ENCODE measurements at places on chromosomes 4 and X.

GRCh38 chrX:142043196-142043595 is 139.5 kb downstream of the MAGEC1 start:
- DNase-seq: no peak

DNA sequence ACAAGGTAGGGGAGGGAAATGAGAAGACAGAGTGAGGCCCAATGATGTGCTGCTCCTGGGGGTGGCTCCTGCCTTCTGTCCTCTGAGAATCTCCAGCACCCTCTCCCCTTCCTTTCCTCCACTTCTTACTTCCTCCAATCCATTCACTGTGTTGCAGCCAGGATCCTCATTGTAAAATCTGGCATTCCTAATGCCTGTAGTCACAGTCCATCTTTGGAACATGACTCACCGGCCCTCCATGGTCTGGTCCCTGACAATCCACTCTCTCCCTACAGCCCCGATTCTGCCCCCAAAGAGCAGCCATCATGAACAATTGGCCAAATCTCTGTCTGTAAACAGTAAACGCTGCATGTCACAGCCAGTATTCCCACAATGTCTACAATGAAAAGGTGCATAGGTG is 72.9 kb downstream of the CLNK start:
- DNase-seq: no peak

DNA sequence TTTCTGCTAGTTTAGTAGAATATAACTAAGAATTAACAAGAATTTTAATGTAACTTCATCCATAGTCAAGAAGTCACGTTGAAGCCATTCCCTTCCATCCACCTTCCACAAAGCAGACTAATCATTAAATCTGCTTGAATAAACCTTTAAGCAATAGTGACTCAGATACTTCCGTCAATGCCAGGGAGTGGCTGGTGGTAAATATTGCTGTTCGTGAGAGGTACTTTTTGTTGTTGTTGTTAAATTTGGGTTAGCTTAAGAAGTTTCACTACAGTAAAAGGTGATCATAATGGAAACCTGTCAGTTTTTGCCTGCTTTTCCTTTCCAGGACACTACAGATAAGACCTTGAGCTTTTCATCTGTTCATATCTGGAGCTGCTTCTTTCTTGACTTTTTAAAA is 316.3 kb downstream of the TMA16 start:
- no peak for DNase-seq

- DNase-seq: no peak
These were observed 78.2 kb downstream of the IL21 start for GRCh38 chr4:122542411-122543236.

- no peak for DNase-seq
These were observed 50.0 kb downstream of the FGFBP1 start for GRCh38 chr4:15888515-15888914.

GRCh38 chr4:67762086-67762485 is 7.9 kb upstream of the GNRHR start:
- no peak for DNase-seq

GRCh38 chr4:79886021-79886420 is 187.0 kb downstream of the ANTXR2 start:
- no peak for DNase-seq

- DNase-seq: no peak
These were observed 38.8 kb downstream of the SEC31A start for GRCh38 chr4:82851885-82852750.

DNA sequence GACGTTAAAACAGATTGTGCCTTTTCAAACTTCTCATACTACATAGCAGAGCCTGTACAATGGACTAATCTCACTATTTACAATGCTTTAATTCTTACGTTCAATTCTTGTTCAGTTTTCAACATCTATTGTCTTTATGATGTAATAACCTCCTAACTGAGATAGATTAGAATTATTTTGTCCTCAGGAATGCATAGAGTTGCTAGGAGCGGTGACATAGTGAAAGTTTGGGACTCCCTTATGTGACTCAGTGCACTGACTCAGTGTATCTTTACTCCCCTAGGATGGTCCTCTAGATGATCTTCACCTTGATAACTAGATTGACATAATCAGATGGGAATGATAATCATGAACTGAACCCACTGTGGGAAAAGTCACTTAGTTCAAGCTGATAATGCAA is 151.5 kb downstream of the VEGFC start:
- DNase-seq: no peak

GRCh38 chr4:102569200-102569599 is 68.0 kb downstream of the NFKB1 start:
- no peak for DNase-seq

- no peak for DNase-seq
These were observed 53.3 kb downstream of the JADE1 start for GRCh38 chr4:128862608-128863311.

DNA sequence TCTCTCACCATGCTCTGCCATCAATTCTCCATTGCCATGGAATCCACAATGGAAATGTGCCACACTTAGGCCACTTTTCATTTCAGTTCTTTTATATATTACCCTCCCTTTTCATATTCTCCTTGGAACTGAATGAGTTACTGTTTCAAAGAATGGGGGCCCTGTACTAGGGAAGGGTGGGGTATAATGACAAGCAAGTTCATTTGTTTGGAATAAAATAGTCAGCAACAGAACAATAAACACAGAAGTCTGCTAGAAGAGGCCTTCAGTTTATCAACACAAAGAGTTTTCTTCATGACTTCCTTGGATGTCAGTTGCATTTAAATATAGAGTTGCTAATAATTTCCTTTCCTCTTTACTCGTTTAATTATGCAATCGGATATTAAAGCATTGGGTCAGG is 478.3 kb upstream of the FTHL17 start:
- no peak for DNase-seq

DNA sequence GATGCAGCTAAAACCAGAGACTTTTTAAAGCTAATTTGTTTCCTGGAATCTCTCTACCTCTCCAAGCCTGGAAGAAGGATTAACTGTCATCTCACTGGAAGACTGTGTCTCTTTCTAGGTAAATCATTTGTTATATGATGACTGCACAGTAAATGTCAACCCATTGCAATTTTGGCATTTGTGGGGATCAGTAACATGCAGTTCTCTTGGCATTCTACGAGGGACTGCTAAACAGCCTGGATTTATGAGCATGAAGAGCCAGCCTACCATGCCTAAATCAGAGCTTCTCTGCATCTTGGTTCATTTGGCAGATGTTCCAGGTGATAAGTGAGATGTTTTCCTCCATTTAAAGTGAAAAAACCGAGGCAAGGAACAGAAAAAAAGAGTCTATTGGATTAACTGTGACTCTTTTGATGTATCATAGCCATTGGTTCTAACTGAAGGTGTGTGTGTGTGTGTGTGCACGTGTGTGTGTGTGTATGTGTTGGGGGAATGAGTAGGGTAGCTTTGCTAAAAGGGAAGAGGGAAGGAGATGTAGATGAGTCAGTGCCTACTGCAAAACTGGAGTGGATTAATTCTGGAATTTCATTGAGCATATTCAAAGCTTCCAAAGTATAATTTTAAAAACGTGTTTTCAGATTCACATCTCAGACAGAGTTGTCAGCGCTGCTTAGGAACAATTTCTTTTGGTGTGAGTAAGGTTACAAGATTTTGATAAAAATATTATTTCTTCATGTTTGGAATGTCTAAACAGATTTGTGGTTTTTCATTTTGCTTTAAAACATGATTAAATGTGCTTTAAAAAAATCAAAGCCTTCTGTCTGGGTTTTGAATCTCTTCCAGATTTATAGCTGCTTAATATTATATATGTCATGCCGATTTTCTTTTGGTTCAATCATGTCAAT is 123.2 kb upstream of the LNX1 start:
- DNase-seq: no peak

- no peak for DNase-seq
These were observed 311 bp downstream of the RNF113A start for GRCh38 chrX:119871245-119871598.
